ENCODE measurements at places on chromosomes 16 and 17.

- DNase-seq: no peak
Measured at GRCh38 chr17:49494986-49495841, at the start of gene NGFR. Gene NGFR (plus strand): TSS chr17:49495293. CDS start chr17:49495418, 125 bp downstream.

DNA sequence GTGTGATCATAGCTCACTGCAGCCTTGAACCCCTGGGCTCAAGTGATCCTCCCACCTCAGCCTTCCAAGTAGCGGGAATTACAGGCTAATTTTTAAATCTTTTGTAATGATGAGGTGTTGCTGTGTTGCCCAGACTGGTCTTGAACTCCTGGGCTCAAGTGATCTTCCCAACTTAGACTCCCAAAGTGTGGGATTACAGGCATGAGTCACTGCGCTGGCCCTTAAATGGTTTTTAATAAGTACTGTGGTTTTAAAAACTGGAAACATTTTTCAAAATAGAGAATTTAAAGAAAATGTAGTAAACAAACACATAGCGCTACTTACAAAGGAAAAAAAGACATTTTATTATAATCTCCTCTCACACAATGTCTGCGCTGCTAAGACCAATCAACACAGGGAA, 32.2 kb downstream of the MARCHF10 start:
- DNase-seq: no peak

GRCh38 chr16:10878644-10879501, 1.9 kb downstream of the CIITA start:
- peak; percentile 48 for DNase-seq

DNA sequence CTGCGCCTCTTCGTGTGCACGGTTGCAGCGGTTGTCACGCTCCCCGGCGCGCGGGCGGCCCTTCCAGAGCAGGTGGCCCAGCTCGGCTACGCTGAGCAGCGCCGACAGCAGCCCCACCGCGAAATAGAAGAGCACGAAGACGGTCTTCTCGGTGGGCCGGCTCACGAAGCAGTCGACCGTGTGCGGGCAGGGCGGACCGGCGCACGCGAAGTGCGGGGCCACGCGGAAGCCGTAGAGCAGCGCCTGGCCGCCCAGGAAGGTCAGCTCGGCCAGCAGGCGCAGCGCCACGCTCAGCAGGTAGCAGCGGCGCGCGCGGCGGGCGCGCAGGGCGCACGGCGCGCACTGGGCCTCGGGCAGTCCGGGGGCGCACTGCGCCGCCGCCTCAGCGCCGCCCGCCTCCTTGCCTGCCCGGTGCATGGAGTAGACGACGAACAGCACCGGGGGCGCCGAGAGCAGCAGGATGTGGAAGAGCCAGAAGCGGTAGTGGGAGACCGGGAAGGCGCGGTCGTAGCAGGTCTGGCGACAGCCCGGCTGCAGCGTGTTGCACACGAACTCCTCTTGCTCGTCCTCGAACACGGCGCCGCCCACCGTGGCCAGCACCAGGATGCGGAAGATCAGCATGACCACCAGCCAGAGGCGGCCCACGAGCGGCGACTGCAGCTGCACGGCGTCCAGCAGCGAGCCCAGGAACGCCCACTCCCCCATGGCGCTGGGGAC, 1.3 kb downstream of the GJD3 start:
- DNase-seq: no peak

GRCh38 chr17:62822080-62822904, 14.2 kb upstream of the MARCHF10 start:
- DNase-seq: peak; percentile 52

DNA sequence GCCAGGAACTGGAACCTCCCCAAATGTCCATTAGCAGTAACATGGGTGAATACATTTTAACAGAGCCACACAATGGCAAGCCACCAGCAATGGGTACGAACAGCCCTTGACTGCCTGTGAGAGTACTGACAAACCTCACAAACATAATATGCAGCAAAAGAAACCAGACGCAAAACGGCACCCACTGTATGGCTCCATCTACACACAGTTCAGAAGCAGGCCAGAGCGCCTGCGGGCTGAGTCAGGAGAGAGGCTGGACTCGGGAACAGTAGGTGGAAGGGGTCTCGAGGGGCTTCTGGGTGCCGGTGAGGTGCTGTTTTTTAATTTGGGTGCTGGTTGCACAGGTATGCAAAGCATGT, 77.4 kb upstream of the TOB1 start:
- no peak for DNase-seq

GRCh38 chr17:75795820-75796607, 11.4 kb downstream of the UNK start:
- no peak for DNase-seq

GRCh38 chr16:22031483-22032083, 23.7 kb downstream of the MOSMO start:
- DNase-seq: no peak

DNA sequence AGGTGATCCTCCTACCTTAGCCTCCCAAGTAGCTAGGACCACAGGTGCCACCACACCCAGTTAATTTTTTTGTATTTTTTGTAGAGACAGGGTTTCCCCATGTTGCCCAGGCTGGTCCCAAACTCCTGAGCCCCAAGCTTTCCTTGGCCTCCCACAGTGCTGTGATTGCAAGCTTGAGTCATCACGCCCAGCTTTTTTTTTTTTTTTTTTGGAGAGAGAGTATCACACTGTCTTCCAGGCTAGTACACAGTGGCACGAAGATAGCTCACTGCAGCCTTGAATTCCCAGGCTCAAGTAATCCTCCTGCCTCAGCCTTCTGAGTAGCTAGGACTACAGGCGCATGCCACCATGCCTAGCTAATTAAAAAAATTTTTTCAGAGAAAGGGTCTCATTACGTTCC, 27.2 kb downstream of the HEATR9 start:
- DNase-seq: peak; percentile 21

DNA sequence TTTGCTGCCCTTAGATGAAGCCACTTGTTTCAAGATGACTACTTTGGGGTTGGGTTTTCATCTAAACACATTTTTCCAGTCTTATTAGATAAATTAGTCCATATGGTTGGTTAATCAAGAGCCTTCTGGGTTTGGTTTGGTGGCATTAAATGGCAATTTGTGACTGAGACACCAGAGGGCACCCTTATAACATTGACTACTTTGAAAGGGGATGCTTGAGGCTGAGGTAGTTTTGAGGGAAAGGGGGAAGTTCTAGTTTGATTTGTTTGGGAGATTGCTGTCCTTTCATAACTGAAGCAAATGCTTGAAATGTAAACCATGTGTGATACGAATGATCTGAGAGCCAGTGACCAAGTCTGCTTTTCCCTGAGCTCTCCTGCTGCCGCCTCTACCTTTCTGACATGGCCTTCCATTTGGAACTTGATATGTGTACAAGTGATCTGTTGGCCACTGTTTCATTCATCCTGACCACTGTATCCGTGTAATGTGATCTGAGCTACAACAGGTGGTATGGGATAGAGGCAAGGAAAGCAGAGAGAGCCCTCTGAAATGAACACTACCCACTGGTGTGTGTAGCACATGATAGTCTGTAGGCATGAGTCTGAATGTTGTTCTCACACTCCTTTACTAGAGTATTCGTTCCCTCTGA, 5.8 kb upstream of the RARA start:
- DNase-seq: peak; percentile 70

GRCh38 chr16:68590201-68590994, 51.3 kb downstream of the ZFP90 start:
- DNase-seq: peak; percentile 79

DNA sequence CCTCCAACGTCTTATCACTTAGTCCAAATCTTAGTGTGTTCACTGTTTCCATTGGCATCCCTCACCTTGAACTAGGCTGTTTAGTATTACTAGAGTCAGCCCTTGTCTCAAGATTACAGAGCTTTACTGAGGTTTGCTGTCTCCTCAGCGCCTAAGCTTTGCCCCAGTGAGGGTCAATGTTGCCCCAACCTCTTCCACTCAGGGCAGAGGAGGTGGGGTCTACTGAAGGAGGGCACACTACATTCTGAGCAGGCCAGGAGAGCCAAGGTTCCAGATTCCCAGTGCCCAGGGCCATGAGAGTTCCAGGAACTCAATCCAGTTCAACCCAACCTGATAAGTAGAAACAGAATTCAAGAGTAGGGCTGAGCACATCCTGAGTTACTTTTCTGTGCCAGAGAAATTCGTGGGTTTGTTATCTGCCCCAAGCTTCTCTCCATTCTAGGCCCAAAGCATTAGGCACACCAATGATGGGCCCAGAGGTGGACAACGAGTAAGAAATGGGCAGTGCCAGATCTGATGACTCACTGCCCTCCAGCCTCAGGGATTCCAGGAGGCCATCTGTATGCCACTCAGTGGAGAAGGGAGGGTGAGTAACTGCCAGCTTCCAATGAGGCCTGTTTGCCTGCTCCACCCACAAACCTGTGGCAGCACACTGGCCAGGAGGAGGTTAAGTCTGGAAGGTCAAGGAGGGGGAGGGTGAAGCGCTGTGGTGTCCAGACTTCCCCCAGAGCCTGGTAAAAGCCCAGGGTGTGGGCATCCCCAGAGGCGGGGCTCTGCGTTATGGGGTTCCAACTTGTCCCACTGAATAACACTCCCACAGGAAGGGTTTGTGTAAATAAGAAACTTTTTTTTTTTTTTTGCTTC, 8.2 kb downstream of the TUBG2 start:
- DNase-seq: peak; percentile 98

DNA sequence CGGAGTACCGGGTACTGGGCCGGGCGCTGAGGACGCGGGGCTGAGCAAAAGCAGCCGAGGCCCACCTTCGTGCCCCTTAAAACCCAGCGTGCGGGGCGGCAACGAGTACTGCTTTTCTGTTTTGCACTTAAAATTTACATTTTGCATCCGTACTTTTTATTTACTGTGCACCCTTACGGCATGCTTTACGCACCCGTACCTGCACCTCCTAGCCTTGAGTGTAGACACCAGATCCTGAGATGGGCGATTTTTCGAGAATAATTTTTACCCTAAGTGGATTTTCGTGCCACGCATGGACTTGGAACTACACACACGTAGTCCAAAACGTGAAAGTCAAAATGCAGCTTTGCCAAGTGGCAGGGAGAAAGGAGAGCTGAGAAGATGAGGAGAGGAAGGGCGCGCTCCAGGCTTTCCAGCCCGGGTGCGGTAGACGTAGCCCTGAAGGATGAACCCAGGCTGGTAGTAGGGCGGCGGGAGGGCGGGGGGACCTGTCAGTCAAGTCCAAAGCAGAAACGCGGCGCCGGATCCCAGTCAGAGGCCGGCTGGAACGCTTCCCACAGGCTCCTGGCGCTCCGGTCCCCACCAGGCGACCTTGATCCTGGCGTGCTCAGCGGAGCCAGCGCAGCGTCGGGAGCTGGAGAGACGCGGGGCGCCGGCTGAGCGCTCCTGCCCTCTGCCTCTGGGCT, 1.2 kb upstream of the CBLN1 start:
- DNase-seq: no peak

- no peak for DNase-seq
Measured at GRCh38 chr16:53598511-53599275, 95.7 kb upstream of the AKTIP start.

DNA sequence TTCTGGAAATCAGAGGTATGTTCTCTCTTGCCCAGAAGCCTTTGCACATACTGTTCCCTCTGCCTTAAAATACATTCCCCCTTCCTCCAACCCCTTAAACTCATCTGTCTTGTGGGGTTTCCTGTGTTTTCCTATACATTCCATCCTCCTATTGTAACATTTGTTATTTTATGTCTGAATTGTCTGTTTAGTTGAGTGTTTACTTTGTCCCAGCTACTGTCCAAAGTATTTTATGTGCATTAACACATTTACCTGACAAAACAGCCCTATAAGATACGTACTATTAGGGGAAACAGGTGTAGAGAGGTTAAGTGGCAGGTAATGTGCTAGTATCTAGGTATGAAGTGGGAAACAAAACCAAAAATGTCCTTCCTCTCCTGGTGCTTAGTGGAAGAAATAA, 42.1 kb downstream of the CHCT1 start:
- DNase-seq: no peak

DNA sequence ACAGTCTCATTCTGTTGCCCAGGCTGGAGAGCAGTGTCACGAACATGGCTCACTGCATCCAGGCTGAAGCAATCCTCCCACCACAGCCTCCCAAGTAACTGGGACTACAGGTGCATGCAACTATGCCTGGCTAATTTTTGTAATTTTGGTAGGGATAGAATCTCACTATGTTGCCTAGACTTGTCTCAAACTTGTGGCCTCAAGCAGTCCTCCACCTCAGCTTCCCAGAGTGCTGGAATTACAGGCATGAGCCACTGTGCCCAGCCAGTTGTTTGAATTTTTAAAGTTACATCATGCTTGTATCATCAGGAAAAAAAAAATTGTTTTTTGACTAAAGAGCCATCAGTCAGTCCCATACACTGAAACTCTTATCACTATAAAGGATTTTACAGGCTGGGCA, 17.1 kb upstream of the VPS4A start:
- DNase-seq: no peak

- DNase-seq: no peak
Measured at GRCh38 chr16:1184156-1184868, 31.4 kb downstream of the CACNA1H start.

DNA sequence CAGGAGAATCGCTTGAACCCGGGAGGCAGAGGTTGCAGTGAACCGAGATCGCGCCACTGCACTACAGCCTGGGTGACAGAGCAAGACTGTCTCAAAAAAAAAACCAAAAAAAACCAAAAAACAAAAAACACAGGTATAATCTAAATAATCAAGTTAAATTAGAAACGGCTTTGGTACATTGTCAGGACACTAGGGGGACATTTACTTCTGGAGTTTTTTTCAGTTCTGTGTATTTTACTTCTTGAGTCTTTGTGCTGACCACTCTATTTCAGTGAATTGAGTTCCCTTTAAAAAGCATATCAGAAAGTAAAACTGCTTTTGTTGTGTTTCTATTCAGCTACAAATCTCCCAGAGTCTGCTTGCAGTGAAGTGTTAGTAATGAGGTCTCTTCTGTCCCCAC, 36.3 kb downstream of the DHRS7B start:
- DNase-seq: no peak

DNA sequence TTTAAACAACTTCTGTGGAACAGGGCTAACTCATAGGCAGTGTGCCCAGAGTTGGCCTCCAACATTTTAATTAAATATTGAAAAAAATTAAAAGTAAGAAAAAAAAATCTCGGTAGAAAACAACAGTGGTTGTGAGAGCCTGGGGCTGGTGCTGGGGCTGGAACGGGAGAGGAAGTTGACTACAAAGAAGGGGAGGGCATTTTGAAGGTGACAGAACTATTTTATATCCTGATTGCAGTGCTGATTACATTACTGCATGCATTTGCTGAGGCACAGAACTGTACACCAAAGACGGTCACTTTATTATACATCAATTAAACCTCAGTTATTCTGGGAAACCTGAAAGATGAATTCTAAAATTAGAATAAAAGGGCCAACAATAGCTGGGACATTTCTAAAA, 142.5 kb downstream of the PARN start:
- DNase-seq: no peak

DNA sequence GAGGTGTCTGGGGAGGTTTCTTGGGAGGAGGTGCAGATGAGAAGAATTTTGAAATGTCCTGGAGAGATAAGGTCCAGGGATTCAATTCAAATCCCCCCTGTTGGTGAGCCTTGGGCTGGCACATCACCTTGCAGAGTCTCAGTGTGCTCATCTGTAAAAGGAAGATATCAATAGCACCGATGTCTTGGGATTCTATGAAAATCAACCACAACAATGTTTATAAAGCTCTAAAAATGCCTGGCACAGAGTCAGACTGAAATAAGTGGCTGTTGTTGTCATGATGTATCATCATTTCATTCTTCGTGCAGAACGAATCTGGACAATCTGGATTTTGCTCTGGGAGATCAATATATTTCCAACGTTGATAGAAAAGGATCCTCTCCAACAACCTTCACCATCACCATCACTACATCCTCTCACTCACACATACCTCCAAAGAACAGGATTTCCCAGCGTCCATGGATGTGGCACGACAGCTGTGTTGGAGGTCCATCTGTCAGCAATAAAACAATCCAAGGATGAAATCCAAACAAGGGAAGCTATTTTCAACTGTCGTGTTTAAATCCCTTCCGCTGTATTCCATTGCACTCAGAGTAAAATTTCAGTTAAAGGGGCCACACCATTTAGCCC, 393.7 kb upstream of the DYNLRB2 start:
- DNase-seq: no peak

All from MCF 10A (cell line).